Suprapubic skin (tissue), 4 donors: ENCODE measurements at places on chromosomes 1 and 21. TPM values are rescaled to one million over a fixed set of nuclear protein-coding genes. Genes with fewer than 3 reads are reported as not detected.

LHX8 gene
- total RNA-seq, result not detected

NTNG1 gene
- total RNA-seq, result 6.5 TPM

CDK18 gene
- 6.1 TPM for total RNA-seq

MXRA8 gene
- total RNA-seq, result 22.0 TPM

IFNLR1 gene
- total RNA-seq, result 12.3 TPM

DNA sequence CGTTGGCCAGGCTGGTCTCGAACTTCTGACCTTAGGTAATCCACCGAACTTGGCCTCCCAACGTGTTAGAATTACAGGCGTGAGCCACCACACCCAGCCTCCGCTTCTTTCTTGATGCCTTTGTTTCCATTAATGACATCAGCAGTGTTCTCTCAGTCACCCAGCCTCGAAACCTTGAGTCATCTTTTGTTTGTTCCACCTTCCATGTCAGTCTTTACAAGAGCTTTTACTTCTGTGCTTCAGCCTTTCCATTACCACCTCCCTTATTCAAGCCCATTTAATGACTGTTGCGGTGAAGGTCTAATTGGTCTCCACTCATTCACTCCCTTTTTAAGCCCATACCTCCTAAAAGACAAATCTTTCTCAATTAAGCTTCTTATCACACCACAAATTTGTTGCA is 146.6 kb upstream of the ADGRL2 start:
- no peak overlapping the region for H3K4me3 ChIP-seq
- no peak for DNase-seq
- no peaks in the 10 kb centered on the region for H3K27me3 ChIP-seq
- no peaks in the 10 kb centered on the region for H3K4me1 ChIP-seq

- no peaks in the 10 kb centered on the region for H3K27me3 ChIP-seq
- DNase-seq, result no peak
- H3K4me3 ChIP-seq, result peak overlapping the region; percentile 86
Observed at GRCh38 chr1:244046907-244047611, 4.0 kb upstream of the ZBTB18 start.

DNA sequence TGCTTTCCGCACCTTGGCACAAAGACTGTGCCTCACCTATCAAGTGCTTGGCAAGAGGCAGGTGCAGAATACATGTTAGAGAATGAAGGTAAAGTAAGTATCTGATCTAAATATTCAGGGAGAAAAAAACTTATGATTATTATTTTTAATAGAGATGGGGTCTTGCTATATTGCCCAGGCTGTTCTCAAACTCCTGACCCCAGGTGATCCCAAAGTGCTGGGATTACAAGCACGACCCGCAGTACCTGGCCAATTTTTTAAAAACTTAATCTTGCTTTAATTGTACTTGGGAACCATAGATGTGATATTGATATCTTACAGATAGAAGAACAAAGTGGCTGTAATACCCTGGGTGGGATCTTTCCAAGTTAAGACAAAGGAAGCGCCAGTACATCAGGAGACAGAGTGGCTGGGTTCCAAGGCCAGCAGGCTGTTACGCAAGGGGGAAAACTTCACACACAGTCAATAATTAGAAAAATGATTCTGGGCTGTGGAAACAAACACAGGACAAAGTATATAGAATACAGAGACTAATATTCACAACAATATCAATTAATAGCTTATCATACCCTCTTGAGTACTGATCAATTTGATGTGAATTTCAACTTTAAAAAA is 58.6 kb upstream of the ATP1A1 start:
- no peaks in the 10 kb centered on the region for H3K36me3 ChIP-seq
- no peak for DNase-seq
- H3K4me3 ChIP-seq, result no peak overlapping the region
- H3K4me1 ChIP-seq, result peaks cover 43% of the 10 kb centered on the region
- no peaks in the 10 kb centered on the region for H3K27me3 ChIP-seq

GRCh38 chr1:187167555-187167954 is 338.8 kb downstream of the PLA2G4A start:
- H3K4me1 ChIP-seq, result no peaks in the 10 kb centered on the region
- no peak for DNase-seq
- no peaks in the 10 kb centered on the region for H3K36me3 ChIP-seq
- no peaks in the 10 kb centered on the region for H3K27me3 ChIP-seq

DNA sequence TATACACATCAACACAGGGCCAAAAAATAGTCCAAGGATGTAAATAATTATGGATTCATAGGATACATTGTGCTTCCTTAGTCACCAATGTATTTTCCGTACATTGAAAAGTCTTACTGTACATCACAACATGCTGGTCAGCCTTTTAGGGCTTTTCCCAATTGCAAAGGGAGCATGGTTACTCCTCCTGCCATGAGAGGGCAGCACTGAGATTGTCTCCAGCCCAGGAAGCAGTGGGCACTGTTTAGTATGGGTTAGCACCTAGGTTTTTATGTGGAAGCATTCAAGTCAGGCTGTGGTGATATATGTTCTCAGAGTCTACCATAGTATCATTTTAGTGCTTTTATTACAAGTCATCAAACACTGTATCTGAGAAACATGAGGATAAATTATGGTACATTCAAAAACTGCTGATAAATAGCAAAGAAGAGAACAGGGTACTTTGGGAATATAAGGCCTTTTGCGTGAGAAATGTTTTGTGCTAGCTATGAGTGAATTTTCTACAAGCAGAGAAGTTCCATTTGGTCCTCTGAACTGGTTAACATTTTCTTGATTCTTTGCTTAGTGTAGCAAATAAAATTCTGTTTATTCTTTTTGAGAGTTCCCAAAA is 34.0 kb downstream of the ST6GALNAC5 start:
- H3K4me3 ChIP-seq, result no peak overlapping the region
- no peak overlapping the region for H3K27ac ChIP-seq
- no peaks in the 10 kb centered on the region for H3K27me3 ChIP-seq

GRCh38 chr1:2462819-2463218 is 13.3 kb upstream of the PLCH2 start:
- H3K36me3 ChIP-seq, result no peaks in the 10 kb centered on the region
- peaks cover 22% of the 10 kb centered on the region for H3K4me1 ChIP-seq
- H3K27ac ChIP-seq, result no peak overlapping the region
- peaks cover 56% of the 10 kb centered on the region for H3K27me3 ChIP-seq
- no peak for DNase-seq
- H3K4me3 ChIP-seq, result no peak overlapping the region

- peaks cover 5% of the 10 kb centered on the region for H3K4me1 ChIP-seq
- no peaks in the 10 kb centered on the region for H3K27me3 ChIP-seq
- no peak for DNase-seq
Observed at GRCh38 chr1:20119347-20119746, at the start of gene PLA2G2D. TSS of gene PLA2G2D (minus strand) at chr1:20119536. CDS start at chr1:20119498, 38 bp downstream.

GRCh38 chr1:184574588-184574987 is 180.1 kb downstream of the EDEM3 start:
- H3K36me3 ChIP-seq, result no peaks in the 10 kb centered on the region
- no peak for DNase-seq
- H3K27ac ChIP-seq, result no peak overlapping the region
